ENCODE measurements at places on chromosomes 6 and 20.

- DNase-seq, result no peak
Observed at GRCh38 chr6:140344142-140344913, 969.9 kb upstream of the CITED2 start.

- no peak for DNase-seq
Observed at GRCh38 chr6:11315743-11316437, 83.4 kb upstream of the NEDD9 start.

DNA sequence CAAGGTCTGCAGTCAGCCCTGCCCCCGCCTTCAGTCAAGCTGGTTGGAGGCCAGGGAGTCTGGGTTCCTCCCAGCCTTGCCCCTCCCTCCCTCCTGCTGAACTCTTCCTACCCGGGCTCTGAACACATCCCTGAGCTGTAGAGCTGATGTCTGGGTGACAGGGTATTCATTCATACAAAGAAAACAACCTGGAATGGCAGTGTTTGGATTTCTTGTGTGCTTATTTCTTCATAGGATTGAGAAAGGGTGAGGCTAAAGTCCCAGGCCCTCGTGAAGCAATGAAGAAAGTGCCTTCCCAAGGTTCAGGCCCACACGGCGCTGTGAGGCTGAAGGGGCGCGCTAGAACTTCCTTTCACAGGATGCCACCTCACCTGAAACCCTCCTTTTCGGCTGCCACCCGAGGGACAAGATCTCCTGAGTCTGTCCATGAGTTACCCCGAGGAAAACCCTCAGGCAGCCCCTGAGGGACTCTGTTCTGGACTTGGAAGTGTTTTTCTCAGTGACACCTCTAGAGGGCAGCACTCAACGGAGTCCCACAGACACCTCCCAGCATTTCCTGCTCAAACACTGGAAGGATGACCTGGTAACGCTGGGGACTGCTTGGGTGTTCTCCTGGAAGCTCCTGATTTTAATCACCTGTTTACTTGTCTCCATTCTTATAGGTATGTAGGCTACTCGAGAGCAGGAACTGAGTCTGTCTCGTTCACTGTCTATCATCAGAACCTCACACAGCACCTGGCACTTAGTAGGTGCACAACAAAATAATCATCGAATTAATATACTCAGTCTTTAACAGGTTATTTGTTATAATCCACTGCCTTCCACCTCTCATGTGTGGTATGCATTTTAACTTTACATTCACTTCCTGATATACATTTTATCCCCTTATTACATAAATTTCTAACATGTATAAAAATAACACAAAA lies 11.8 kb upstream of the GSTA1 start:
- DNase-seq, result peak; percentile 61

- DNase-seq, result no peak
Observed at GRCh38 chr20:58142843-58143185, 85.6 kb downstream of the ANKRD60 start.

GRCh38 chr6:89161326-89162046 lies 15.6 kb downstream of the PM20D2 start:
- no peak for DNase-seq

GRCh38 chr6:10463040-10463439 lies 48.2 kb upstream of the TFAP2A start:
- DNase-seq, result no peak

DNA sequence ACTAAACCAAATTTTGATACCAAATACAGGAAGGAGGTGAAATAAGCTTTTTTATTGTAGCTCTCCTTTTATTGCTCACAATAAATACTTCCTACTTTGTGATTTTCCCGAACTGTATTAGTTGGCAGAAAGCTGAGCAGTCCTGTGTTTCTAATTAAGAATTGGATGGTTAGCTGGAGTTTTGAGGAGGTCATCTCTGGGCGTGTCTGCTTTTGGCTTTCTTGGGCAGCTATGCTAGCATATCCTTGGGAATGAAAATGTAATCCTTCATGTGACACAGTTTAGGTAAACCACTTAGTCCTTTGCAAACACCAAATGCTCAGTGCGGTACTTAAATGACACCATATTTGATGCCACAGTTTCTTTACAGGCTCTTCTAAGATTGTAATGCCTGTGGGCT lies 67.5 kb downstream of the MTHFD1L start:
- no peak for DNase-seq

DNA sequence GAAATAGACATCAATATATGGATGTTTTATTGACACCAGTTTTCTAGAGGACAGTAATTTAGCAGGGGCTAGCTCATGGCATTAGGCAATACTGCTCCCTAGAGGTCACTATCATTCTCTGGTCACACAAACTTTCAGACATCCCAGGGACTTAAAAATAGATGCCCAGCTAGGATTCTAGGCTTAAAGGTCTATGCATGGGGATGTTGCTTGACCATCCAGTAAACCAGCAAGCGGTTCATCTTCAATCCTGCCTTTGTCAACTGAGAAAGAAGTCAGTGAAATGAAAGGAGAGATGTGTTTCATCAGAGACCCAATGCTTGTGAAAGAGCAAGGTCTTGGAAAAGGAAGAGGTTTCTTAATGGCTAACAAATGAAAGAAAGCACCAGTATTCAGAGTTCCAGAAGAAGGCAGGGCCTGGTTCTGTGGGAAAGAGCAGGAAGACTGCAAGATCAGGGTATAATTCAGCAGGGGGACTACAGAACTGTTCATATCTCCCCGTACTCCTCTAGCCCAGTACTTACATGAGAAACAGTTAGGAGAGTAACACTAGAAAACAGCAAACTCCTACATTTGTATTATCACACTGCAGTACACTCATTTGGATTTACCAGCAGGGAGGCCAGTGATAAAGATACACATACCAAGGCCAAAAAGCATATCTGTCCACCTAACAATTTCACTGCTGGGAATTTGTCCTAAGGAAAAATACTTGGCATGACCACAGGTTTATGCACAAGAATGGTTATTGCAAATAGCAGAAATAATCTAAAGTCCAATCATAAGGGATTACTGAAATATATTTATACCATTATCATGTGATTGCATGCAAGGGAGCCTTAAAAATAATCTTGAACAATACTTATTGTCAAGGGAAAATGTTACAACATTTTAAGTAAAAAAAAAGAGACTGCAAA lies 151.4 kb upstream of the LAMA2 start:
- no peak for DNase-seq

DNA sequence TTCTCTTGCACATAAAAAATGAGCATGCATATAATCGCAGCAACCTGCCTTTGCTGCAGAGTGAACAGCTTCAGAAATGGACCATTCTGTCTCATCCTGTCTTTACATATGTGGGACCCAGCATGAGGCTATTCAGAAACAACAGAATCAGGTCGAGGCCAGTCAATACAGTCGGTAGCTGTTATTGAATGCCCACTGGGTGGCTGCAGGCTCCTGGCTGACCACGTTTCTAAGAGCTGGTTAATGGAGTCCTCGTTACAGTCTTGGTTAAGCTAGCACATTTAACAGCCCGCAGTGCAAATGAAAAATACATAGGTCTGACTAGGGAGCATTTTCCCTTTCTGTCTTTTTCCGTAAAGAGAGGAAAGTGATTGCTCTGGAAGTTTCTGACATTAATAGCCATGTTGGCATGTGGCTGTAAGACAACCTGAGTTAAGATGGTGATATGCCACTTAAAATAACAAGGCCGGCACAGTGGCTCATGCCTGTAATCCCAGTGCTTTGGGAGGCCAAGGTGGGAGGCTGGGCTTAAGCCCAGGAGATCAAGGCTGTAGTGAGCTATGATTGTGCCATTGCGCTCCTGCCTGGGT lies 75.0 kb downstream of the SHLD1 start:
- no peak for DNase-seq

DNA sequence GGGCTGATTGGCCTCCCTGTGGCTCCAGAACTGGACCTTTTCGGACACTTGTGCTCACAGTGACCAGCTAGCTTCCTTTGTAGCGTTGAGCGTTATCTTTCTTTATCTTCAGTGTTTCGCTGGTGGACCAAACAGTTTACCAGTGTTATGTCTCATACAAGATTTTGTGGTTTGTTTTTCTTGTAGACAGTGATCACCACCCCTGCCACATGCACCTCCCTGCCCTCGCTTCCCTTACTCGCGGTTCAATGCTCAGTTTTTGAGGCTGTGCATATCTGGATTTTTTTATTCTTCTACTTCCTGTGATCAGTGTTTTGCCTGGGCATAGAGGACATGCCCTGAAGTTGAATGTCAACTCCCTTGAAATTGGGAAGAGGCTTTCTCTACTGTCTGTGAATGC lies 16.4 kb downstream of the MYT1 start:
- no peak for DNase-seq

DNA sequence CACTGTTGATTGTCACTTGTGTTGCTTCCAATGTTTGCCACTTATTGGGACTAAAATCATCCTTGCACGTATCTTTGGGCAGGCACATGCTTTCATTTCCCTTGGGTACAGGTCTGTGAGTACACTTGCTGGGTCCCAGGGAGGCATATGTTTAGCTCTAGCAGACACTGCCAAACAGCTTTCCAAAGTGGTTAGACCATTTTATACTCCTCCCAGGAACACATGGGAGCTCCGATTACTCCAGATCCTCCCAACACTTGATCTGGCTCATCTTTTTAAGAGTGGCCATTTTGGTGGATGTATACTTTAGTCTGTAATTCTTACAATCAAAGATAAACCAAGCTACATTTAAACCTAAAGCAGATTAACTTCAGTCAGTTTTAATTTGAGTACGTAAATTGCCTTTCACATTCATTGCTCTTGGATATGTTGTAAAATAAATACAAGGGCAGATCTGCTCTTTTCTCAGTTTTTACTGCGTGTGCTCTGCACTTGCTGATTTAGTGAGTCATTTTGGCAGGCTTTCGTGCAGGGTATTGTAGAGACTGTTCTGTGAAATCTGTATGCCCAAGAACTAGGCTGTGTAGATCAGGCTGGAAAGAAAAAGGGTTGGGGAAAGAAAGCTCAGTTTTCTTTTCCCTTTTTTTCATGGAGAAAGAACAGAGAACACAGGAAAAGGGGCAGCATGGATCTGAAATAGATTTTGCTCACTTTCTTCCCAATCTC lies 19.5 kb downstream of the SLC22A1 start:
- DNase-seq, result no peak

DNA sequence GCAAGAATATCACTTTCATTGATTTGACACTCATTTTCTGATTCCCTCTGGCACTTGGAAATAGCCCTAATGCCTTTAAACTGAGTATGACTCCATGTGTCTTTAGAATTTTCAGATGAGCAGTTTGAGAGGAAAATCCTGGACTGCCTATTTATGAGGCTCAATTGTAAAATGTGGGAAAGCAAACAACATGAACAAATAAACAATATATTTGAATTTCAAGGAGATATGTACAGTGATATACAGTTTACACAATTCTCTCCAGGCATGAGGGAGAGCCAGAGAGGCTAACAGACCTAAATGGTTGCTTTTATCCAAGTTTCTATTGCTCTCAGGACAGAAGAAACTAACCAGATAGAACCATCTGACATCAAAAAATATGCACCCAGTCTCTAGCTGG lies 748.2 kb upstream of the NRSN1 start:
- no peak for DNase-seq

DNA sequence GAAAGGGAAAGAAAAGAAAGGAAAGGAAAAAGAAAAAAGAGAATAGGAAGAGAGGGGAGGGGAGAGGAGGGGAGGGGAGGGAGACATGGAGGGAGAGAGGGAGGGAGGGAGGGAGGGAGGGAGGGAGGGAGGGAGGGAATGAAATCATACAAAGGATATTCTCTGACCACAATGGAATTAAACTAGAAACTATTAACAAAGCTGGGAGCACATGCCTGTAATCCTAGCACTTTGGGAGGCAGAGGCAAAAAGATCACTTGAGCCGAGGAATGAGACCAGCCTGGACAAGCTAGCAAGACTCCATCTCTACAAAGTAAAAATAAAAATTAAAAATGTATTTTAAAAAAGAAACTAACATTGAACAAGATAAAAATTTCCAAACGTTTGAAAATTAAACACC lies 62.8 kb downstream of the ILRUN start:
- no peak for DNase-seq

- no peak for DNase-seq
Observed at GRCh38 chr20:25546048-25546447, 39.3 kb downstream of the NINL start.

- no peak for DNase-seq
Observed at GRCh38 chr6:87483929-87484328, 11.2 kb downstream of the SLC35A1 start.

- no peak for DNase-seq
Observed at GRCh38 chr6:71675386-71675785, 211.0 kb upstream of the RIMS1 start.

DNA sequence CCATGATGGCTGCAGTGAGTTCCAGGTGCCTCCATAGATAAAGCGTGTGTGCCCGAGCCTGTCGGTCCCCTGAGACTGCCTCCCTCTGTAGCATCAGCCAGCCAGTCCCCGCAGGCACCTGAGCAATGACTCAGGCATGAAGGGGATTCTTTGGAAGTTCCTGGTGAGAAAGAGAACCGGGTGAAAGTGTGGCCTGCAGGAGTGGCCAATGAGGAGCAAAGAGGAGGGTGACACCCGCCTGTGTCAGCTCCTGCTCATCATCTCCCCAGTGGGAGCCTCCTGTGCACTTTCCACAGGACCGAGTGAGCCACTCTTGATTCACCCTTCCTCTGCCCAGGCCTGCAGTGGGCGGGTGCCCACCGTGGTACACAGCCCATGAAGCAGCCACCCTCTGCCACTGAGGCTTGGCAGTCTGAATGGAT lies 71.2 kb upstream of the PTPN1 start:
- DNase-seq, result no peak

GRCh38 chr6:24019830-24020229 lies 106.2 kb upstream of the NRSN1 start:
- DNase-seq, result no peak

- no peak for DNase-seq
Observed at GRCh38 chr6:127031511-127031910, 87.0 kb upstream of the RSPO3 start.

GRCh38 chr6:137737836-137738596 lies 129.0 kb upstream of the TNFAIP3 start:
- DNase-seq, result no peak

GRCh38 chr6:43173591-43174262 lies 2.7 kb downstream of the SRF start:
- no peak for DNase-seq

GRCh38 chr6:34331371-34332050 lies 61.0 kb downstream of the NUDT3 start:
- DNase-seq, result no peak

- DNase-seq, result no peak
Observed at GRCh38 chr6:155093430-155093829, 98.3 kb downstream of the TIAM2 start.

DNA sequence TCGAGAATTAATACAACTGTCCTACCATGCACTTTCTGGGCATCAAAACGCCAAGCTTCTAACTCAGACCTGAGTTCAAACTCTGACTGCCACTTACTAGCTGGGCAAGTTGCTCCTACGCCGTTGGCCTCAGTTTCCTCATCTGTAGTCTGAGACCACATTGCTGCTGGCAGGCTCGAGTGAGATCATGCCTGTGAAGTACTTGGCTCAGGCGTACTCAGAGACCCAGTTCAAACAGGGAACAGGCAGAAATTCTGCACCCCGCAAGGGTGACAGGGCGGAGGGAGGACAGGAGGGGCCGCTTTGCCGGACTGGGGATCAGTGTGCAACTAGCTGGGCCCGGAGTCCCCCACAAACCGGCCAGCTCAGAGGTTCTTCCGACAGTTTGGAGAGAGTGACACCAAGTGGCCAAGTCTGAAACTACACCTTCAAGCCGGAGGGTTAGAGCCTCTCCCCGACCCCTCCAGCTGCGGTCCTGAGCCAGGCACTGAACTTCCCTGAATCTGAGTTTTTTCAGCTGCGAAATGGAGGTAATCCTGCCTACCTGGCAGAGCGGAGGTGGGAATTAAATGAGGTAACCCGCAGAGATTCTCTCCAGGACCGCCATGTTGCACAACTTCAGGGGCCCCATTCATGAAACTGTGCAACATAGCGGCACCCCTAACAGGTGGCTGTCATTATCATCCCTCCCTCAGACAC lies 46.0 kb upstream of the PTPN1 start:
- DNase-seq, result peak; percentile 70

Measured in GM13976 (cell line).